Left ventricle myocardium inferior (tissue), 1 donor: ENCODE measurements at places on chromosomes 4 and X.

DNA sequence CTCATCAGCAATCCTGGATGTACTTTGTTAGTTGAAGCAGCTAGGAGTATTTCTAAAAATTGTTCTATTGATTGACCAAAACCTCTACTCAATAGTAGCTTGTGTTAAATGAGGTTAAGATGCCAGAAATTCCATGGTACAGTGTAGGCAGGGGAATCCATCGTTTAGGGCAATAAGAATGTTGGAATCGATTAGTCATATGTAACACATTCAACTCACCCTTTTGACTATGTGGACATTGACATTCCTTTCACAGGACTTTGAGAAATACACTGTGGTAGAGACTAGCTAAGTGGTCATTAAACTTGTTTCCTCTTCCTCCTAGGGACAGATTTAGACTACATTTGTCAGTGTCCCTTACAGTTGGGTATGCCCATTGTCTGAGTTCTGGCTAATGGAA, 40.2 kb downstream of the KDM5C start:
- DNase-seq: no peak
- H3K27me3 ChIP-seq: no peaks in the 10 kb centered on the region
- no peaks in the 10 kb centered on the region for H3K36me3 ChIP-seq
- no peak overlapping the region for H3K27ac ChIP-seq
- no peaks in the 10 kb centered on the region for H3K4me1 ChIP-seq

- no peak for DNase-seq
- no peak overlapping the region for H3K27ac ChIP-seq
- H3K27me3 ChIP-seq: no peaks in the 10 kb centered on the region
Observed at GRCh38 chr4:141922236-141922635, 285.9 kb downstream of the IL15 start.

DNA sequence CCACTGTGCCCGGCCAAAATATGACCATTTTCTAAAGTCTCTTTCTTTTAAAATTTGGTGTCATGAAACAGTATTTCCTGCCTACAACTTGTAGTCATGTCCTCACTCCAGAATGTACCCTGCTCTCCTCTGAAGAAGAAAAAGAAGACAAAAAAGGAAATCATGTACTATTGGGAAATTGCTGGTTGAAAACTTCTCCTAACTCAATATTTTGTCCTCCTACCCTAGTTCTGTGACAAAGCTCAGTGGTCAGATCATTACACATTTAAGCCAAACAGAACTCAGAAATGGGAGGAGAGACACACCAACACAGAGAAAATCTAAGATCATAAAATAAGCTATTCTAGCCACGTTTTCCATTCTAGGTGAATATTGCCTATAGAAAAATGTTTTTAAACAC, 127.7 kb downstream of the IRF2 start:
- no peaks in the 10 kb centered on the region for H3K36me3 ChIP-seq
- no peaks in the 10 kb centered on the region for H3K27me3 ChIP-seq
- no peak overlapping the region for H3K4me3 ChIP-seq
- no peak for DNase-seq

GRCh38 chr4:83920375-83920774, 384.5 kb downstream of the GPAT3 start:
- no peak overlapping the region for H3K27ac ChIP-seq
- no peak for DNase-seq
- H3K4me1 ChIP-seq: no peaks in the 10 kb centered on the region
- no peaks in the 10 kb centered on the region for H3K27me3 ChIP-seq
